ENCODE measurements at places on chromosomes 2 and 18.

- DNase-seq: no peak
Measured at GRCh38 chr2:162928356-162928755, 89.8 kb upstream of the KCNH7 start.

DNA sequence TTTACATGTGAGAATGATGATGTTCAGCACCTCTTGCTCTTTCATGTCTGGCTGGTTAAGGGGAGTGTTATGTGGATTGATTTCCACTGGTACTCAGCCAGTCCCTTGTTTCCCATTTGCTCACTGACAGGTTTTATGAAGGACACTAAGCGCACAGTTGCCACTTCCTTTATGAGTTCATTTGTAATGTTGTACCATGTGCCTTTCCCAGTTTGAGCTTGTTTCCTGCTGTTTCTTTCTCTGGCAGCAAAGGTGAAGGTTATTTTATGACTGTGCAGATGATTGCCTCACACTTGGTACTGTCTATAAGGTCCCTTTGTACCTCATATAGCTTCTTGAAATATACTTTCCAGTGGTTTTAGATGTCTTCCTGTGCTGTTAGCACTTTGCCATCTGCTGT lies 1700.5 kb upstream of the TMEFF2 start:
- no peak for DNase-seq

- DNase-seq: no peak
Measured at GRCh38 chr2:210681491-210681890, 125.1 kb downstream of the CPS1 start.

DNA sequence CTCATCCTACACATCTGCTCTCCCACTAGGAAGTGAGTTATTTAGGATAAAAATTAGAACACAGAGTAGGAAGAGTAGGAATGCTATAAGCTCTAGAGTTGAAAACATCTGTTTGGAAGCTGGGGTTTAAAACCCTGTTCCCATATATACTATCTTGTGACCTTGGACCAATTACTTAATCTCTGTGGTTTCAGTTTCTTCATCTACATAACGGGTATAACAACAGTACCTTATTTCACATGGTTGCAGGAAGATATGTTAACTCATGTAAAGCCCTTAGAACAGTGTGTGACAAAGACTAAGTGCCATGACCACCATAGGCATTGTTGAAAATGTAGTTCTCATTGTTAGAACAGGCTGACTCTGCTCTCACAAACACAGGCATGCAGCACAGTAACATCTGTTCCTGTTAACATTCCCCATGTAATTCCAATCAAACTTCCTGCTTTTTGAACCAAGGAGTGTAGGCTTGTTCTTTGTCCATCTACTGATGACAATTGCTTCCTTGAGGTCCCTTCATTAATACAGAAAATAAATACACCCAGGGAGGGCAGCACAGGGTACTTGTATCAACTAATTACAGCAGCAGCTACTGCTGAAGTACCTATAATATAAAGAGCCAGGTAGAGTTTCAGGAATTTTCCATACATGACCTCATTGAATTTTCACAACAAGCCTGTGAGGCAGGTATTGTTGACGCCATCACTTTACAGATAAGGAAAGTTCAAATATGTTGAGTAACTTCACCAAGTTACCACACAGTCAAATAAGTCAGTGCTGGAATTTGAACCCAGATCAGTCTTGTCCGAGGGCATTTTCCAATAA lies 204.2 kb downstream of the L3MBTL4 start:
- no peak for DNase-seq

DNA sequence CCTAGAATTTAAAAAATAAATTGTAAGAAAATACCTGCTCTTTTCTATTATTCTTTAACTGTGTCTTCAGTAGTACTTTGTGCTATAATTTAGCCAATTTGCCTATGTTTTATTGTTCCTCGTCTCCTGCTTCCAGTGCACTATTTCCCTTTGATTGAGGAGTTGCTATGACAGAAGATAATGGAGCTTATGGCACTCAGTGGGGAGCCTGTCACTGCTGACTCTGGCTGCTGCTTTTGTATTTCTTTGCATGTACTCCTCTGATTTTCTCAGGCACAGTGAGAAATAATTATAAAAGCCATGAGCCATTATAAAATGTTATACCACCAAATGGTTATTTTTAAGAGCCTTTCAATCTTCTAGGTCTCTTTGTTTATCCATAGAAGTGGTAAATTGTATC lies 1310.8 kb upstream of the SLC39A10 start:
- no peak for DNase-seq

DNA sequence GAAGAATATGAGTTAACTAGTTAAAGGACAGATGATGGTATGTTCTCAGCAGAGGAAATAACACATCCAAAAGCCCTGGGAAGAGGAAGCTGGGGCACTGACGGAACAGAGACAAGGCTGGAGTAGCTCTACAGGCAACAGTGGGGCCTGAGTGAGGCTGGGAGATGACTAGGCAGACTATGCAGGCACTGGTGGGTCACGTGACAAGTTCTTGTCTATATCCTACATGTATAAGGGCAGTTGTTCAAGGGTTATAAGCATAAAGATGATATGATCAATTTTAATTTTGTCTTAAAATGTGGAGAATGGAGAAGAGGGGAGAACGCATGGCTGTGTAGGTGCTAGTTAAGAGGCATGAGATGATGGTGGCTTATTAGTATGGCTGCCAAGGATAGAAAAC lies 68.6 kb downstream of the KCNS3 start:
- no peak for DNase-seq

GRCh38 chr18:7987284-7987976 lies 420.3 kb downstream of the PTPRM start:
- no peak for DNase-seq

- DNase-seq: no peak
Measured at GRCh38 chr2:240154606-240155005, 14.1 kb upstream of the OTOS start.
